ENCODE measurements at places on chromosomes 1 and 21. TPM values are rescaled to one million over a fixed set of nuclear protein-coding genes. Genes with fewer than 3 reads are reported as not detected.
A peak's percentile ranks its signal among the peaks of the same experiment; 100 is the strongest.

- DNase-seq, result no peak
Observed at GRCh38 chr1:112253366-112253765, 142.6 kb upstream of the CTTNBP2NL start.

DNA sequence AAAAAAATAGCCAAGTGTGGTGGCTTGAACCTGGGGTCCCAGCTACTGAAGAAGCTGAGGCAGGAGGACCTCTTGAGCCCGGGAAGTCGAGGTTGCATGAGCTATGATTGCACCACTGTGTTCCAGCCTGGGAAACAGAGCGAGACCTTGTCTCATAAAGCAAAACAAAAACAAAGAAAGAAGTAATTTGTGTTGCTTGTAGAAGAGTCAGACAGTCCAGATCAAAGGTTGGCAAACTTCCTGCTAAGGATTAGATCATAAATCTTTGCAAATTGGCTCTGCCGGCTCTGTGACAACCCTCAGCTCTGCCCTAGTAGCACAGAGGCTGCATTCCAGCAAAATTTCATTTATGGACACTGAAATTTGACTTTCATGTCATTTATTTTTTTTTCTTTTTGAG lies 19.0 kb upstream of the MFN2 start:
- DNase-seq, result no peak

DNA sequence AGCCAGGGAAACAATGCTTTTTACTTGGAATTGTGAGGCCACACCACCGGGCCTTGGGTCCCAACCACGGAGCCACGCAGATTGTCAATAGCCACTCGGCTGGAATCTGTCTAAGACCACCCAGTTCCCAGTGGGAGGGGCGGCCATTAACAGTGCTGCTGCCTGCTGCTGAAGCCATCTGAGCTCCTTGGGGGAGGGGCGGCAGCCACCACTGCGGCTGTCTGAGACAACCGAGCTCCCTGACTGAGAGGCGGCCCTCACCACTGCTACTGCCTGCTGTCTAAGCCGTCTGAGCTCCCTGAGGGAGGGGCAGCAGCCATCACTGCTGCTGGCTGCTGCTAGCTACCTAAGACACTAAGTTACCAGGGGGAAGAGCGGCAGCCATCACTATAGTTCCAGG lies 64.3 kb downstream of the DMRTA2 start:
- DNase-seq, result no peak

- no peak for DNase-seq
Observed at GRCh38 chr1:222757646-222758268, 20.8 kb downstream of the FAM177B start.

DNA sequence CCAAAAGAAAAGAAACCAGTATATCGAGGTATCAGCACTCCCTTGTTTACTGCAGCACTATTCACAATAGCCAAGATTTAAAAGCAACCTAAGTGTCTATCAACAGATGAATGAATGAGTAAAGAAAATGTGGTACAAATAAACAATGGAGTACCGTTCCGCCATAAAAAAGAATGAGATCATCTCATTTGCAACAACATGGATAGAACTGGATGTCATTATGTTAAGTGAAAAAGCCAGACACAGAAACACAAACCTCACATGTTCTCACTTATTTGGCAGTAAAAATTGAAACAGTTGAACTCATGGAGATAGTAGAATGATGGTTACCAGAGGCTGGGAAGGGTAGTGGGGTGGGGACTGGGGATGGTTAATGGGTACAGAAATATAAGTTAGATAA lies 4.3 kb upstream of the GNG5 start:
- no peak for DNase-seq

DNA sequence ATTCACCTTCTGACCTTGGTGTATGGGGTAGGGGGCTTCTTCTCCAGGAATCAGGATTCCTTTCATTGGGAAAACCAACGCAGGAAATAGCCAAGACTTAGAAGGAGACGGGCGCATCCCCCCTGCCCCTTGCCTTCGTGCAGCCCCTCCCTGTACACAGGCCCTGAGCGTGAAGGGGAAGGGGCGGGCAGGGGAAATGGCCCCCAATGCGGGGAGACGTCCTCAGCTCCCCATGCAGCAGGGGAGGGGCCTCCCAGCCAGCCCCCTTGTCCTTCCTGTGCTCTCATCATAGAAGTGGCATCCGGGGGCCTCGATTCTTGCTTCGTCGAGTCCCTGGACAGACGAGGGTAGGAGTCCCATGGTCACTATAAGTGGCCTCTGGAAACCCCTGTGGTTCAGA lies 116.9 kb downstream of the AJAP1 start:
- no peak for DNase-seq

DNA sequence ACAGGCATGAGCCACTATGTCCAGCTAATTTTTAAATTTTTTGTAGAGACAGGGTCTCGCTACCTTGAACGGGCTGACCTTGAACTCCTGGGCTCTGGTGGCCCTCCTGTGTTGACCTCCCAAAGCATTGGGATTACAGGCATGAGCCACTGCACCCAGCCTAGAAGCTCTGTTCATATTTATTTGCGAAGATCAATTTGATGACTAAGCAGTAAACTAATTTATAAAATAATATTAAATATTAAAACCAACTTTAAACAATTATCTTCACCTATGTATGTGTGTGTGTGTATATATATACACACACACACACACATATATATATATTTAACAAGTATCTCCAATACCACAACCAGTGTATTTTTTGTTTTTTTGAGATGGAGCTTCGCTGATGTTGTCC lies 4.4 kb downstream of the NADK start:
- DNase-seq, result no peak

GRCh38 chr1:185834371-185834905 lies 100.2 kb downstream of the HMCN1 start:
- no peak for DNase-seq

DNA sequence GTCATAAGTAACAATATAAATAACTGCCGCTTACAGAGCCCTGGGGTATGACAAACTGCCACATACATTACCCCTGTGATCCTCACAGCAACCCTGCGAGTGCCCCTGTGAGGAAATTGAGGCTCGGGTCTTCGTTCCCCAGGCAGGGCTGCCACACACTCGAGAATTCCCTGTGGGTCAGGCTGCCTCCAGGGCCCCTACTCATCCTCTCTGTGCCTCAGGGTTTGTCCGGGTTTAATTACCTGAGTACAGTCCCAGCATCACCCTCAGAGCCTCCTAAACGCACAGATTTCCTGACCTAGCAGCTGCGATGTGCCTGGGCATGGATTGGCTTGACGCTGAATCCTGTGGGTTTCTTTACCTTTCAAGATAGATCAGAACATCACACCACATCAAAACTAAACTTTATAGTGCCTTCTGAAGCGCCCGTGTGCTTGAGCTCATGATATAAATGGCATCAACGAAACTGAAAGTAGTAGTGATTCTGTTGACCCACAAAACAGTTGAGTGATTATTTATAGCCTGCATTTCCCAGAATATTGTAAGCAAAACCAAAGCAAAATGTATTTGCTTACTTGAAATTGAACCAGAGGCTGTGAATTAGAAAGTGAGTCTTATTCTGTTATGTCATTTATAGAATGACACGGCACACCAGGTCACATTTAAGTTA lies 14.0 kb downstream of the SLC37A1 start:
- DNase-seq, result no peak

DNA sequence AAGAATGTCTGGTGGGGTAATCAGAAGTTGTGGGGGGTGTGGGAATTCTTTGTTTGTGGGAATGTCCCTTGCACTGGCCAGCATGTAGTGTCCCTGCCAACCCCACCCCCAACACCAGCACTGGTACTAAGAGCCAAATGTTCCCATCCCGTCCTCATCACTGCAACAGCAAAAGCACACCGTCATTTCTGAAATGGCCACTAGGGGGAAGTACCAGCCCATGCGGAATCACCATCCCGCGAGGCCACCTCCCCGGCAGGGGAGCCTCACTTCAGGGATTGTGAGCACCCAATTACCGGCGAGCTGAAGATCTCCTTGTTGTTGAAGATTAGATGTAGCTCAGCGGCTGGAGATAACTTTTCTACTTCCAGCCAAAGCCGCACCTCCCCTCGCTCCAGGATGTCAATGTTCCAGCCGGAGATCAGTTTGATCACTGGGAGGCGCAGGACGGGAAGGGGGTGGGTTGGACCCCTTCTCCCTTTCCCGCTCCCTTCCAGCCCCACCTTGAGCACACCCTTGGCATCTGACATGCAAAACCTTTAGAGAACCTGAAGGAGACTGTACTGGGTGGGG lies 41.0 kb downstream of the MYOM3 start:
- DNase-seq, result peak; percentile 87

DNA sequence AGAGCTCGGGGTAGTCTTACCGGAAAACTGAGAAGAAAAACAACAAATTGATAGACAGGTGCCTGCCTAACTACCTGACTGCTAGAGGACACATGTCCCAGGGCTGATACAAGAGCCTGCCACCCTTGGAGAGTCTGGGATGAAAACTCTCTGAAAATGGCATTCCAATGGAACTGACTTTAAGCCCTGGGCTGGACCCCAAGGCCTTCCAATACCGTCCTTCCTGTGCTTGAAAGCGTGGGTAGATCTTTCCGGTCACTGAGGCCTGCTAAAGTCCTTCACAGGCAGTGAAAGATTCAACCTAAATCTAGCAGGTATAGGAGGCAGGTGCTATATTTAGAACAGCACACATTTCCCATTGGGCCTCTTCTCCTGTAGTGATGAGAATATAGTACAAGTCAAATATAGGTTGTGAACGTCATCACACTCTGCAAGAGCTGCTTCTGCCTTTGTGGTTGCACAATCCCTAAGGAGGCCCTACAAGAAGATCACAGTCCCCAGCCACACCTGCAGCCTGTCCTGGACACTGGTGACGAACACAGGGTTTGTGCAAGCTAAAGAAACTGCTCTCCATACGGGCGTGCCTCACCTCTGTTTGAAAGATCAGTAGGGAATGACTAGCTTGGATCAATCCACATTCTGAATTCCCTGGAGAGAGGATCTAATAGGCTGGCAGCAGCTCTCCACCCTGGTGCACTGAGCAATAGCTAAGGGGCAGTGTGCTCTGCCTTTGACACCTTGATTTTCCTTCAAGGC lies 876 bp upstream of the CHML start:
- no peak for DNase-seq

- DNase-seq, result no peak
Observed at GRCh38 chr1:104726917-104727316, 977.2 kb downstream of the AMY1C start.

- DNase-seq, result no peak
Observed at GRCh38 chr1:85427331-85427730, 37.6 kb downstream of the DDAH1 start.

- no peak for DNase-seq
Observed at GRCh38 chr1:30899577-30900389, 8.8 kb downstream of the SDC3 start.

GRCh38 chr1:203346769-203347102 lies 4.2 kb downstream of the FMOD start:
- DNase-seq, result no peak

- DNase-seq, result no peak
Observed at GRCh38 chr1:203186446-203187303, at the start of gene CHI3L1. TSS of gene CHI3L1 (minus strand) at chr1:203186704. CDS start at chr1:203186623, 81 bp downstream.

DNA sequence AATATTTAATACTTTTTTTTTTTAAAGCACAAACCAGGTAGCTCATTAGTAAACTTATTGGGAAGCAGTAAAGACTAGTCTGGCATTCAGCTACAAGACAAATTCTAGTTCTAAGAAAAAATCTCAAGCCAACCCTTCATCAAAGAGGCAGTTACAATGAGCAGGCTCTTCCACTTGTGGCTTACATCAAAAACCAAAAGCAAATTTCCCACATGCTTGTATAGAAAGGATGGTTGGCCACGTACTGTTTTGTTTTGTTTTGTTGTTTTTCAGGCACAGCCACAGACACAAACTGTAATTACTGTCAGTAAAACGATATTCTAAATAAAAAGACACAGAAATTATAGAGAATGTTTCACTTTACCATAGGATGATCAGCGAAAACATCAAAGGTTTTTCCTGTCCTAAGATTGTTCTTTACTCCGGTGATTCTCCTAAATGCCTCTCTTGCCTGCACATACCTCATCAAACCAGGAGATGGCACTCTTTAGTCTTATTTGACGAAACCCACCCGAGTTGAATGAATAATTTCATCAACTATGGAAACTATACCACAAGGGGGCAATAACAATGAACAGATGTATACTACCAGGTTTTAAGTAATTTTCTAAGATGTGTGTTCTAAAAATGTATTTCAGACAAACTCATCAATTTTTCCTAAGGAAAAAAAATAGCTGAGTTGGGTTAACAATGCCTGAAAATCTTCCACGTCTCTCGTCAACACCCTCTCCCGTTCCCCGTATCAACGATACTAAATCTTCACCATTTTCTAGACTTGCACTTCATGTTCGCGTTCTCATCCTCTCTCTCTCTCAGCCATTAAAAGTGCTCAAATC lies 26.9 kb downstream of the RPL5 start:
- DNase-seq, result no peak

DNA sequence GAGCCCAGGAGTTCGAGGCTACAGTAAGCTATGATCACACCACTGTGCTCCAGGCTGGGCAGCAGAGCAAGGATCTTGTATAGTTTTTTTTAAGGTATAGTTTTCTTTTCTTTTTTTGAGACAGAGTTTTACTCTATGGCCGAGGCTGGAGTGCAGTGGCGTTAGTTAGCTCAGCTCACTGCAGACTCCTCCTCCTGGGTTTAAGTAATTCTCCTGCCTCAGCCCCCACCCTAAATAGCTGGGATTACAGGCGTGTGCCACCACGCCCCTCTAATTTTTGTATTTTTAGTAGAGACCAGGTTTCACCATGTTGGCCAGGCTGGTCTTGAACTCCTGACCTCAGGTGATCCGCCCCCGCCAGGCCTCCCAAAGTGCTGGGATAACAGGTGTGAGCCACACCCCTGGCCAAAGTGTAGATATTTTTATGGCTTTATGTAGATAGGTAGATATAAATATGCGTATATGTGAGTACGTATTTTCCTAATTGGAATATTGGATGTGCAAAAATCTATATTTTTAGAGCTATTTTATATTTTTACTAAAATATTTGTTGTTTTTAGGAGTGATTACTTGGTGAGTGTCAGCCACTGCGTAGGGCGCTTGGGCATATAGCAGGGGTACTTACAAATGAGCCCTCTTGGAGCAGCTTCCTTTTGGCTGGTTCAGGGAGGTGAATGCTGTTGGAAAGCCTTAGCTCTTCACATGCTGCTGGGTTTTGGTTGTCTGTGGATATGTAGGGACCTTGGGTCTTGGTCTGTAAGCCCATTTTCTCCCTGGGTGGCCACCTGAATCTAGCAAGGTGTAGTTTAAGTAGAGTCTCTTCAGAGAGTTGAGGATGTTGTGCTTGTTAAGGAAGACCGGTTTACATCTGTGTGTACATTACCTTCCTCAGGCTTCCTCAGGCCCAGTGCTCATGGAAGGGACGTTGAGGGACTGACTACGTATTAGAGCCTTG lies 9.5 kb downstream of the KDM4A start:
- peak; percentile 52 for DNase-seq

Gene LAX1
- total RNA-seq, result not detected

Gene OR6K3
- total RNA-seq, result not detected

Gene NHLH1
- total RNA-seq, result 1.3 TPM

Gene MTARC1
- total RNA-seq, result 33.7 TPM

Gene LCE1D
- not detected for total RNA-seq

Gene CSF3R
- total RNA-seq, result not detected

Gene OLIG2
- 2.0 TPM for total RNA-seq

Gene DCST2
- total RNA-seq, result 0.35 TPM

Gene PLEKHN1
- total RNA-seq, result 2.0 TPM

Gene TNFRSF4
- 0.33 TPM for total RNA-seq

Gene MPZL1
- 68.6 TPM for total RNA-seq
